ENCODE measurements at places on chromosomes 7 and 10.

- no peak for DNase-seq
Observed at GRCh38 chr7:47738563-47739166, 156.8 kb upstream of the TNS3 start.

- no peak for DNase-seq
Observed at GRCh38 chr10:70271996-70272924, 11.5 kb downstream of the NPFFR1 start.

- DNase-seq: no peak
Observed at GRCh38 chr10:110756876-110757275, 112.7 kb downstream of the RBM20 start.

- no peak for DNase-seq
Observed at GRCh38 chr10:88288320-88289059, 294.6 kb downstream of the RNLS start.

- no peak for DNase-seq
Observed at GRCh38 chr10:118566911-118567310, 28.5 kb downstream of the PRLHR start.

- no peak for DNase-seq
Observed at GRCh38 chr10:1217237-1217587, 161.0 kb downstream of the WDR37 start.

GRCh38 chr7:105672801-105673200, 91.5 kb upstream of the EFCAB10 start:
- no peak for DNase-seq

GRCh38 chr10:66627156-66627555, 298.7 kb upstream of the LRRTM3 start:
- DNase-seq: no peak

GRCh38 chr7:26449175-26450165, 157.8 kb downstream of the SNX10 start:
- no peak for DNase-seq

GRCh38 chr7:126716321-126716720, 536.4 kb downstream of the GRM8 start:
- DNase-seq: no peak

- DNase-seq: no peak
Observed at GRCh38 chr10:43044961-43045621, 31.8 kb upstream of the RET start.

DNA sequence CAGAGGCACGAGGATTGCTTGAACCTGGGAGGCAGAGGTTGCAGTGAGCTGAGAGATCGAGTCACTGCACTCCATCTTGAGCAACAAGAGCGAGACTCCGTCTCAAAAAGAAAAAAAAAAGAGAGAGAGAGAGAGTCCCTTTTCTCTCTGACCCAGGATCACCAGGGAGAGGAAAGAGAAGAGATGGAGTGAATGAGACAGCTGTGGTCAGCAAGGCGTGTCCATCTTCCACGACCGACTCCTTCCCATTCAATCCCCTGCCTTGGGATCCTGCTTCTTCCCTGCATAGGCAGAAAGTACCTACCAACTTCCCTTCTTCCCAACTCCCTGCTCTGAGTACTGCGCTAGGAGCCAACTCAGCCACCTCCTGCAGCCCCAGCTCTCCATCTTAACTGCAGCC, 5.2 kb upstream of the ZAN start:
- no peak for DNase-seq

DNA sequence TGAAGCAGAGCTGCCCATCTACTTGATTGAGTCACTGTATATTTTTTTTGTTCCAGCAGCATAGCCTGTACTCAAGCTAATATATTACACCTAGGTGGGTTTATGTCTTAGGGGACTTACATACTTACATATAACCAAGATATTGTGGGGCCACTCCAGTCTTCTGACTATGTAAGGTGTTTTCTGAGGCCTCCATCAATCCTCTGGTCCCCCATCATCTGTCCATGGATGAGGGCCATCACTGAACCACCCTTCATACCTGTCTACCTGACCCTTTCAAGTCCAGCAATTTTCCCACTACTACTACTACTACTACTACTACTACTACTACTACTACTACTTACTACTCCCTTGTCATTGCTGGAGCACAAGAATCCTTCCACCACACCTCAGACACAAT, 3.2 kb upstream of the FAM241B start:
- DNase-seq: no peak

GRCh38 chr10:78627254-78627795, 441.4 kb upstream of the ZMIZ1 start:
- DNase-seq: no peak

GRCh38 chr7:143846692-143847091, 55.3 kb downstream of the TCAF1 start:
- no peak for DNase-seq

DNA sequence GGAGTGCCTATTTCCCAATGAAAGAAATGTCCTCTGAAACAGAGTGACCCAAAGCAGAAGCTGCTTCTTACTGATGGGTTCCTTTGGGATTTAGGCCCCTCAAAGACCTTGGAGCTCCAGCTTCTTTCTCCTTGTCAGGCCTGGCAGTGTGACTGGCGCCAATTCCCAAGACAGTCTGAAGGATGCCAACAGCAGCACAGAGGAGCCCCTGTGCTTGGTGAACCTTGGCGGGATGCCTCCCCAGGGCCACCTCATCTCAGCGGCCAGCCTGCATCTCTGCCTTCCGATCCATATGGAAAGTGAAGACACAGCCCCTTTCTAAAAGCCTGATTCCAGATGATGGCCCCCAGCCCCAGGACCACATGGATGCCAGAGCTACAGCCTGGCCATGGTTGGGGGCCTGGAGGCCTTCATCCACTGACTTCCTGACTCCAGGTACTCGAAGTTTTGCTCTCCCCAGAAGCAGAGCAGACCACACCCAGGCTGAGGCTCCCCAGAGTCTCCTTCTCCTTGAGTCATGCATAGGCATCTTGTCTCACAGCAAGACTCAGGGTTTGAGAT, 45.4 kb downstream of the FBXW4 start:
- no peak for DNase-seq

DNA sequence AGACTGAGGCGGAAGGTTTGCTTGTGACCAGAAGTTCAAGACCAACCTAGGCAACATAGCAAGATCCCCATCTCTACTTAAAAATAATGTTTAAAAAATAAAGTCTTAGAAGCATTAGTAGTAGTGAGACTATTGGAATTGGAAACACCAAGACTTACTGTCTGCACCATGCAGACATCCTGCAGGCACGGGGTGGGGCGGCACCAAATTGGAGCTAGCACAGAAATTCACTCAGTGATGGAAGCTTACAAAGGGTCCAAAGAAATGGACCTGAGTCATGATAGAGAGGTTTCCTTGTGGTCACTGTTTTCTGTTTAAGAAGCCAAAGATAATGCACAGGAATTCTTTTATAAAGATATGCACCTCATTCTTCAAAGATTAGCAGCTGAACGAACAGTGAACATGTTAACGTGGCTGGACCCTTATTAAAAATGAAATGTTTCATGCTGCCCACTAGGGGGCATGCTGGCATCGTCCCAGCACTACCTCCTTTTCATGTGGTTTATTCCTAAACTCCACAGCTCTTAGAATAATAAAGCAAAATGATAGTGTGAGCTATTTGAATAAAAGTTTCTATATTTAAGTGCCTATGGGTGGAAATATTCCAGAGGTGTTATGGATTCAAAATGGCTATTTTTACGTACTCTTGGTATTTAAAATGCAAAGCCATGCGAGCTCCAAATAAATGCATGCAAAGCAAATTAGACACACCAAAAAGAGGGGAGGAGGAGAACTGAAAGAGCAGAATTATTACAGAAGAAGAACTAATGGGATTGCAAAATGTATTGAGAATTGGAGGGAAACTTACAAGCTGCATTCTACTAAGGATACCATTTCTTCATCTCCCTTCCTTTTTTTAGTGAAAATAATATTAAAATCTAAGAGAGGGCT, 28.6 kb downstream of the PDSS1 start:
- peak; percentile 63 for DNase-seq

DNA sequence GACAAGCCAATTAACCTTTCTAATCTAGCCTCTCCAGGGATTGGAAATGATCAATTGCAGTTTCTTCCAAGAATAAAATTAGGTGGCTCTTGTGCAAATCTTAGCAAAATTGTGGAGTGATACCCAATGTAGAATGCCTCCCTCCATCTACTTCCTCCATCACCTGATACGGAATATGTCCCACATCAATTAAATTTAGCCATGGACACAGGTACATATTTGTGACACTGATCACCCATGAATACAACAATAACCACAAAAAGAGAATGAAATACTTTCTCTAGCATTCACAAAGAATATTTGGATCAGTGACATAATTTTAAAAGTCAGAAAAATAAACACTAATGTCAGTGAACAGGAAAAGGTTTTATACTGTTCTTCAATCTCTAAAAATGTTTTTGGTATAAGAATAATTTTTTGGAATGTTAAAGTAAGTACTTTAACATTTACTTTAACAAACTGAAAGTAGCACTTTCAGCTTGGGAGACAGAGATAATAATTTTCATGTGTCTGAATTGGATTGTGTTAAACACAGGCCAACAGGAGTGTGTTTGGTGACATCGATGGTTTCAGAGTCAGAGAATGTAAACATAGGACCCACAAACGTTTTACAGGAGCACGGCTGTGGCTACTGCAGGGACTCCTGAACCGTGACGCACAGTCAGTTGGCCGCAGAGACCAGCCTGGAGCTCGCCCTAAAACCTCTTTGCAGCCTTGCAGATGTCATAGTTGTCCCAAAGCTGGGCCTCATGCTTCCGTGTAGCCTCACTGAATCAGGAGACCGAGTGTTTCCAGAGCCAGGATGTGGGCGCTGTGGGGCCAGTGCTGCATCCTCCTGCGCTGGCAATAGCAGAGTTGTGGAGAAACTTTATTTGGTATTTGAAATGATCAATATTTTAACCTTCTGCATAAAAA, 7.2 kb downstream of the RBM20 start:
- DNase-seq: peak; percentile 65

GRCh38 chr7:116317907-116318306, 107.6 kb downstream of the TES start:
- DNase-seq: no peak

DNA sequence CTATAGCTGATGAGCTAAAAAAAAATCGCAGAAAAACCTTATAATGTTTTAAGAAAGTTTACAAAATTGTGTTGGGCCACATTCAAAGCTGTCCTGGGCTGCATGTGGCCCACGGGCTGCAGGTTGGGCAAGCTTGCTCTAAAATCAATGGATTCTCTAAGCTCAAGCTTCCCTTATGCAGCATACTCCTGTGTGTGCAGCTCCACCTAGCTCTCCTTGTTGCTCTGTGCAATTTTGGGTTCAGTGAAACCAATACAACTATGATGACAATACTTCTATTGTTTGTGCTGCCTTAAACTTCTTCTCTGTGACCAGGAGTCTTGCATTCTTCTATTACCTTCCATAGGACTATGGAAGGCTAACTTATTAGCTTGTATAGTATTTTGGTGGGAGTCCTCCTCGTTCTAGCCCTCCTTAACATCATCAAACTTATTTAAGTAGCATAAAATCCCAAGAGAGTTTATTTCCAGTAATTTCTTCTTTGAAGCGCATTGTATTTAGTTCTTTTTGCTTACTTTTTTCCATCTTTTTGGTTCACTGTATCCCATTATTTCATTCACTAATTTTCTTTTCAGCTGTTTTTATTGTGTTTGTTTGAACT, 170.9 kb upstream of the SMIM30 start:
- DNase-seq: peak; percentile 22

DNA sequence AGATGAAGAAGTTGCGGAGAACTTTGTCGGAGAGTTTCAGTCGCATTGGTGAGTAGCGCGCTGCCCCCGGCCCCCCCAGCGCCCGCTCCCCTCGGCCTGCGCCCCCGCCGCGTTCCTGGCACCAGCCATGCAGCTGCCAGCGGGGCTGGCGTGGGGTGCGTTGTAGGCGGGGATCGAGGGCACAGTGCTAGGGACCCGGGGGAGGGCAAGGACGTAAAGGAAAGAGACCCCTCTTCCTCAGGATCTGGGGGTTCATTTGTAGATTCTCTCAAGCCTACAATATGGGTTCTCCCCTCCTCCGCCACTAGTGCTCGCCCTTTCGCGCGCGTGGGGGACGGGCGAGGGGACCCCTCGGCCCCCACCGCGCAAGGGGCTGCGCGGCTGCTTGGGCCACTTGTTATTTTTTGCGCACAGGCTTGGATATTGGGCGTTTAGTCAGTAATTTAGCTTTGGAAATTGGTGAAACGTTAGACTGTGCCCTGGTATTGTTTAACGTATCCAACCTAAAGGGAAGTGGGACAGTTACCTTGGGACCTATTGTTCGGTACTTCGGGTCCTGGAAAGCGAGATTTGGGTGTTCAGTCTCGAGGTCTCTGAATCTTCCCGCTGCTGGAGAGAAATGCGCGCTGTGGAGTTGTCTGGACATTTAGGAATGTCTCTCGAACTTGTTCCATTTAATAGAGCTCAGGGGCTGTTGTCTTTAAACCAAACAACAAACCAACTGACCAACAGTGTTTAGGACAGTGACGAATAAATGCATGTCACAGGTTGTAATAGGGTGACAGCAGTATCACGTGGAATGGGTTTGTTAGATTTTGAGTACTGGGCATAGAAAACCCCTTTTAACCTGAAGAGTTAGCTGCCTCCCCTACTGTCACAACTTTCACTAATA, 796 bp downstream of the CDK14 start:
- peak; percentile 58 for DNase-seq

DNA sequence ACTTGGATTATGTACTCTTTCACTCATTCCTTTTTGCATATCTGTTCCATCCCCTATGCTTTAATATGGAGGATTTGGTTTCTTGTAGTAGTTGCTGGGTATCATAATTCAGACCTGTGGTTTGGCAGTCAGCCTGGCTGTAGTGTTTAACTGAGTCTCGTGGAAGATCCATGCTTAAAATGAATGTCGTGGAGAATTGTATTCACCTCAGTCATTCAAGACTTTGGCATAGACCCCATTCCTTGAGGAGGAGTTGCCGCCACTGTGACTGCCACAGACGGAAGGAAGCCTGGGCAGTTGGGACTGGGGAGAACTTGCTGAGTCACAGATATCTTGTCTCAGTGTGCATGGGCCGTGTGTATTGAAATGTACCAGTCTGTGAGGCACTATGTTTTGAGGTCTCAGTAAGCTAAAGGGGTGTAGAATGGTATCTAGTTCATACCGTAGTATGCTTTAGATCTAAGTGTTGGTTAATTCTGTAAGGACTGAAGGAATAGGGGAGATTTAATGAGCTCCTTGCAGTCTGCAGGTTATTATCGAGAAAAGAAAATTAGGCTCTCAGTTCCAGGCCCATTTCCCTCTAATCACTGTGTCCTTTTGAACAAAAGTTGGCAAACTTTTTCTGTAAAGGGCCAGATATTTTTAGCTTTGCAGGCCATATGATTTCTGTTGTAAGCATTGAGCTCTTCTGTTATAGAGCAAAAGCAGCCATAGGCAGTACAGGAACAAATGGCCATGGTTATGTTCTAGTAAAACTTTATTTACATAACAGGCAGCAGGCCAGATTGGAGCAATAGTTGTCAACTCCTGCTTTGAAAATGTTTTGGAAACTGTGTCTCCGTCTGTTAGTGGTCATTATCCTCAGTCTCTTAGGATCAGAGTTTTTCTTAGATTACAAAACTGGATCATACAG, 76.8 kb downstream of the TPST1 start:
- peak; percentile 13 for DNase-seq
